HepG2 (cell line): ENCODE measurements at places on chromosomes 7 and 10.

GRCh38 chr7:50372923-50373322 is 68.4 kb downstream of the IKZF1 start:
- DNase-seq: no peak

DNA sequence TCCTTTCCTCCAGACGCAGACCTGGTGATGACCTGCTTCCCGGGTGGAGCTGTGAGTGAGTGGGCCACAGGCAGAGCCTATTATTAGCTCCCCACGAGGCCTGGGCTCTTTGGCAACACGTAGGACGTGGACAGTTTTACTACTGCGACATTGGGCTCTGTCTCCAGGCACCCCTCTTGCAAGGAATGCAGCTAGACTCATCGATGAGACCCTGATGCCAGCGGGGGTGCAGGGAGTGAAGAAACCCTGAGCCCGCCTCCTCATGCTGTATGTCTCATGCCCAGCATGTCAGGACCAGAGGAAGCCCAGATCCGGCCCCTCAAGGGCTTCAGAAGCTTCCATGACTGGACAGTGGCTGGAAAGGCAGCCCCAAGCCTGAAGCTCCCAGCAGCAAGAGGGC is 161.9 kb downstream of the TCERG1L start:
- DNase-seq: no peak

GRCh38 chr7:130970696-130971095 is 236.7 kb upstream of the KLF14 start:
- no peak for DNase-seq

DNA sequence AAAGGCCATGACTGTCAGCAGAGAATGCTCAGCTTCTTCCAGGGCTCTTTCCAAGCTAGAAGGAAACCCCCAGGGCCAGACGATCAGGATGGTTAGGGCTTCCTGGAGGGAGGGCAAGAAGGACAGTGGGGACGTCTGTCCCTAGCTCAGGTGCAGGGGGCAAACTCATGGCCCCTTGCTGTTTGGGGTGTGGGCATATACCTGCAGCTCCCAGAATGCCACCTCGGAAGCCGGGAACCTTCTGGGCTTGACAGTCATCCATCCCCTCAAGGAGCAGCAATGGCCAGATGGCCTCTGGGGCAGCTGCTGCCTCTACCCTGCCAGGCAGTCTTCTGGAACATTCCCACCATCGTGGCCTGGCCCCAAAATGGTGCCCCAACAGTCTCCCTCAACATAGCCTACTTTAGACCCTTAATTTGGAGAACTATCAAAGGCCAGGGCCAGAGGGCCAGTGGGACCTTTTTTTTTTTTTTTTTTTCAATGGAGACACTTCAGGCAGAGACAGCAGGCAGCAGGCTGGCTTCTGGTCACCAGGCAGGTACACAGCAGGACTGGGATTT is 40.2 kb upstream of the ZMIZ1 start:
- DNase-seq: no peak

- DNase-seq: no peak
Observed at GRCh38 chr10:132185601-132186487, 904 bp upstream of the DPYSL4 start.

DNA sequence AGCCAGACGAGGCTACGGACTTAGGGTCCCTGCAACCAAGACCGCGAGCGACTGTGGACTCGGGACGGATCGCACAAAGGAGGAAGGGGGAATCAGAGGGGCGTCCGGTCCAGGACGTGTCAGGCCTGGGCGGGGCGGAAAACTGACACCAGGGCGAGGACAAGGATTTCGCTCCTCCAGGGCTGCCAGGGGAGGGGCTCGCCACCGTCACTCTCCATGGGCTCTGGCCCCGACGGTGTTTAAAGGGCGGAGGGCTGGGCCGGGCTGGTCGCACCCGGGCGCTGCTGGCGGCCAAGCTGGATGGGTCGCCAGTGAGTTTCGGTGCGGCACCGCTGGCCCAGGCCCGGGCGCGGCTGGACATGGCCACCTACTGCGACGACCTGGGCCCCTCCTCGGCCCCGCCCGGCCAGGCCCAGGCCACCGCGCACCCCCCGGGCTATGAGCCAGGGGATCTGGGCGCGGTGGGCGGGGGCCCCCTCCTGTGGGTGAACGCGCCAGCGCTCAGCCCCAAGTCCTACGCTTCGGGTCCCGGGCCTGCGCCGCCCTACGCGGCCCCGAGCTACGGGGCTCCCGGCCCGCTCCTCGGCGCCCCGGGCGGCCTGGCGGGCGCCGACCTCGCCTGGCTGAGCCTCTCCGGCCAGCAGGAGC is at the start of gene FOXI2:
Gene FOXI2 (plus strand): TSS at position 271 of the 648 bp plus-strand sequence. CDS start 89 bp downstream, at position 360.
- no peak for DNase-seq

DNA sequence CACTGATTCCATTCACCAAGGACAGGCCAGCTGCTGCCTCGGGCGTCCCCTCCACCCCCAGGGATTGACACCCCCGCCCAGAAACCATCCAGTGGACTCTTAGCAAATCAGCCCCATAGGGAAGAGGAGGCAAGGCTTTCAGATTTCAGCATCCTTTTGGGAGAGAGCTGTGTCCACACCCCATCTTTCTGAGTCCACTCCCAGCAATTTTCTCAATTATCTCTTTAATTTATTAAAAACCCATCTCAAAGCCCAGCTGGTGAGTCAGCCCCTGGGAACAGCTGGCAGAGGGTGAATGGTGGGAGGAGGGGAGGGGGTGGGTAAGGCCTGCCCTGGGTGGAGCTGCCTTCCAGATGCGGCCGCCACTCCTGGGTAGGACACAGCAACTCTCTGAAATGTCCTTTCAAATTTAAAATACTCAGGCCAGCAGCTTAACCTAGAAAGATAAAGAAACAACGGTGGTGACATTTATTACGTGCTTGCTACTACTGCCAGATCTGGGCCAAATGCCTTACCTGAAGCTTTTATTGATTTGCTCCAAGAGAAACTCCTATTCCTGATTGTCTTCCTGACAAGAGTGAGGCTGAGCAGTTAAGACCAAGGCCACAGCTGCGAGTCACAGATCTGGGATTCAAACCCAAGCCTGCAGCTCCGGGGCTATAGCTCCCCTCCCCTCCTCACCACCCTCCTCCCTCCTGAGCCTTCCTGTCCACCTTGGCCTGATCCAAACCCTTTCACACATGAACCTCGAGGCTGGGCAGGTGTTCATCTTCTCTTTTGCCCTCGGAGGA is 120.4 kb downstream of the RGS10 start:
- no peak for DNase-seq

- no peak for DNase-seq
Observed at GRCh38 chr7:145633513-145633912, 483.1 kb upstream of the CNTNAP2 start.

DNA sequence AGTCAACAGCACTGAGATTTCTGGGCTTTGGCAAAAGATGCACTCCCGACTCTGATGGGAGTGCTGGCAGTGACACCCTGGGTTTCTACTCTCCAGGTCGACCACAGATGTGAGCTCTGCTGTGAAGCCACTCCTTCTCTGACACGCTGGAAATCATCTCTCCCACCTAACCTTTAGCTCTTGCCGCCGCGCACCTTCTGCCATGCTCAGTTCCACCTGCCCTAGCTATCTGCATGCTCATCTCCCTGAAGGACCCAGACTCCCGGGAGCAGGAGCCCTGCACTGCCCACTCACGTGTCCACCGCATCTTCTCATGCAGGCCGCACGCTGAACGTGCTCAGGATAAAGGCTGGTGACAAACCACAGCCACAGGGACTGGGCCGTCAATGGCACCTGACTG is 174.8 kb downstream of the TNS3 start:
- no peak for DNase-seq

DNA sequence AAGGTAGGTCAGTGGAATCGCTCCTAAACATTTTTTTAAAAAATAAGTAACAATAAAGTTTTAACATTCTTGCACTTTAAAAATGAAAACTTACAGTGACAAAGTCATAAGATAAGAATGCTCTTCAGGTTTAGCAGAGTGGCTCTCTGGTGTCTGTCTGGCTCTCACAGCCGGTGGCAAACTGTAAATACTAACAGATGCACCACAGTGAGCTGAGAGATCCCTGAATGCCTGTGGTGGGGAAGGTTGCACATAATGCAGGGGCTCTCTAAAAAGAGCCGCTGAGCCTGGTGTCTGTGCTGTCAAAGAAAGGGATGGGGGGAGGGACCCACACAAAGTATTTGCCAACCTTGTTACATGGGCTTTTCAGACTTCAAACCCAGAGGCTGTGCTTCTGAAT is 498.3 kb downstream of the CCSER2 start:
- no peak for DNase-seq

- DNase-seq: no peak
Observed at GRCh38 chr10:34875061-34875460, 60.0 kb upstream of the PARD3 start.

- DNase-seq: no peak
Observed at GRCh38 chr7:35249537-35249907, 4.4 kb downstream of the TBX20 start.

DNA sequence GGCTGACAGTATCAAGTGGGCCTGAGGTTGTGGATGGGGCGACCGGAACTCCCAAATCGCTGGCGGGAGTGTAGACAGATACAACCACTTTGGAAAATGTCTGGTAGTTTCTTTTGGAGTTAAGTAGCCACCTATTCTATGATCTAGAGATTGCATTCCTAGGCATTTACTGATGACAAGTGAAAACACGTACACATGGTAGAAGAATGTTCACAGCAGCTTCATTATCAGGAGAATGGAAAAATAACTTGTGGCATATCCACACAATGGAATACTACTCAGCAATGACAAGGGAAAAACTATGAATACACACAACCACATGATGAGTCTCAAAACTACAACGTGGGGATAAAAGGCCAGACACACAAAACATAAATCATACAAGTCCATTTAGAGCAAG is 146.0 kb downstream of the MYOF start:
- no peak for DNase-seq

DNA sequence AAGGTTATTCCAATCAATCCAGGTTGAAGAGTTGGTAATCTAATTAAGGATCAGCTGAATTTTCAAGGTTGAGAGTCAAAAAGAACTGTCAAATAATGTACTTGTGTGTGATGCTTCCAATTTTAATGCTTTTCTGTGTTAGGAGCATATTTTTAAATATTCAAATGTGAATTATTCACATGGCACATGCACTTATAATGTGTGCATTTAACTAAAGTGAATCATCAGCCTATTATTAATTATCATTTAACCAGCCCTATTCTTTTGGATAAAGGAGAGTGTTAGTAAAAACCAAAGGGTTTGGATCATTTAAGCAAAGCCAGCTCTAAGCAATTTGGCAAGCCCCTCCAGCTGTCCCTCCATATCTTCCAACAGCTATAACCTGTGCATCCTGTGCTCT is 11.2 kb downstream of the LGI1 start:
- DNase-seq: no peak

GRCh38 chr7:33909318-33909717 is 4.0 kb downstream of the BMPER start:
- DNase-seq: no peak

GRCh38 chr10:90096196-90096595 is 394.8 kb downstream of the KIF20B start:
- DNase-seq: no peak

DNA sequence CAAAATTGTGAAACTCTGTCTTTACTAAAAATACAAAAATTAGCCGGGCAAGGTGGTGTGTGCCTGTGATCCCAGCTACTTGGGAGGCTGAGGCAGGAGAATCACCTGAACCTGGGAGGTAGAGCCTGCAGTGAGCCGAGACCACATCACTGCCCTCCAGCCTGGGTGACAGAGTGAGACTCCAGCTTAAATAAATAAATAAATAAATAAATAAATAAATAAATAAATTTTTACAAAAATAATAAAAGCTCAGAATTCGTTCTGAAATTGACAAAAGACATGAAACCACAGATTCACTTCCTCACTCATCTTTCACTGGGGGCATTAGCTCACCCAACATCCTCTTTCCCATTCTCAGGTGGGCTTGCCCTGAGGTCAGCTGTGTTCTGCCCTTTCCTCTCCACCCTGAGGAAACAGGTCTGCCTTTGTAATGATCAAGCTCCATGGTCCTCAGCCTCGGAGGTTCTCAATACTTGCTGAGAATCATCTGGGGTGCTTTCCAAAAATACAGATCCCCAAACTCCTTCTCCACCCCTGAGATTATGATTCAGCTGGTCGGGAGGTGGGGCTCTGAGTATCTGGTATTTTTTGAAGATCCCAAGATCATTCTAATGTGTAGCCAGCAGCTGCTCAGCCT is 29.2 kb upstream of the APBB1IP start:
- DNase-seq: no peak

- peak; percentile 57 for DNase-seq
Observed at GRCh38 chr10:73886085-73886529, 11.8 kb upstream of the CAMK2G start.

GRCh38 chr10:1498746-1499358 is 238.5 kb downstream of the ADARB2 start:
- DNase-seq: no peak

DNA sequence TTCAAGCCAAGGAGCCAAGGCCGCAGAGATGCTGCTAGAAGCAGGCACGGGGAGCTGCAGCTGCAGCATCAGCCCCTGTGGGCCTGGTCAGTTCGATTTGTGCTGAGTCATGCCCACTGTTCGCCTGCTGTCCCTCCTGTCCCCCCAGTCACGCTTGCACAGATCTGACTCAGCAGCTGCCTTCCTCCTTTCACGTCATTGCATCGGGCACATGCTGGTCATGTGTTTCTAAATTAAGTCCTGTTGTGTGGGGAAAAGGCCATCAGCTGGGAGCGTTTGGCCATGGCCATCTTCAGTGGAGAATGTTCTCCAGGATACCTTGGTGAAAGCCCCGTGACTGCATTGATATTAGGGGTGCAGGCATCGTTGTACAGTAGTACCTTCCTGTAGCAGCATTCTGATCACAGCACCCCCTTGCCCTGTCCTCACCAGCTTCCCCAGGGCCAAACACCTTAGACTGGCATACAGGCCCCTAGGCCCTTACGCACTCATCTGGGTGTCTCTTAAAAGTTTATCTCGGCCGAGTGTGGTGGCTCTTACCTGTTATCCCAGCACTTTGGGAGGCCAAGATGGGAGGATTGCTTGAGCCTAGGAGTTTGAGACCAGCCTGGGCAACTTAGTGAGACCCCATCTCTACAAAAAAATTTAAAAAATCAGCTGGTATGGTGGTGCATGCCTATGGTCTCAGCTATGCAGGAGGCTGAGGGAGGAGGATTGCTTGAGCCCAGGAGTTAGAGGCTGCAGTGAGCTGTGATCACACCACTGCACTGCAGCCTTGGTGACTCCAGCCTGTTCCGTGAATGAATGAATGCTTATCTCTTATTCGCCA is 23.2 kb downstream of the POR start:
- no peak for DNase-seq

- no peak for DNase-seq
Observed at GRCh38 chr10:61175316-61175715, 231.3 kb upstream of the RHOBTB1 start.

- DNase-seq: no peak
Observed at GRCh38 chr10:123570051-123570897, 95.9 kb upstream of the GPR26 start.

DNA sequence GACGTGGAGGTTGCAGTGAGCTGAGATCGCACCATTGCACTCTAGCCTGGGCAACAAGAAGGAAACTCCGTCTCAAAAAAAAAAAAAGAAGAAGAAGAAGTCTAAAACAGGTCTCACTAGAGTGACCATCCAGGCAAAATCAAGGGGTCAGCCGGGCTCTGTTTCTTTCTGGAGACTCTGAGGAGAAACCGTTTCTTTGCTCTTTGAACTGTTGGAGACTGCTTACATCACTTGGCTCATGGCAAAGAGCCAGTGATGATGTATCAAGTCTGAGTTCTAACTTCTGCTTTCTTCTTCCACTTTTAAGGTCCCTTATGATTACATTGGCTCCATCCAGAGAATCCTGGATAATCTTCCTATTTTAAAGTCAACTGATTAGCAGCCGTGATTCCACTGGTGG is 306.8 kb downstream of the WDR11 start:
- DNase-seq: no peak
